Body of pancreas (tissue), 4 donors: ENCODE measurements at places on chromosomes 5 and 9. TPM values are rescaled to one million over a fixed set of nuclear protein-coding genes. Genes with fewer than 3 reads are reported as not detected.

CDH18 gene
- 0.78 TPM for total RNA-seq

ADAMTS16 gene
- 1.8 TPM for total RNA-seq

AMBP gene
- 53.4 TPM for total RNA-seq

GRCh38 chr9:87157366-87158031 lies 210.2 kb upstream of the GAS1 start:
- no peaks in the 10 kb centered on the region for H3K4me1 ChIP-seq
- no peak overlapping the region for H3K27ac ChIP-seq
- no peaks in the 10 kb centered on the region for H3K27me3 ChIP-seq
- no peak for DNase-seq
- no peak overlapping the region for H3K4me3 ChIP-seq

GRCh38 chr5:95162231-95162992 lies 122.5 kb downstream of the MCTP1 start:
- DNase-seq, result no peak
- peaks cover 5% of the 10 kb centered on the region for H3K4me1 ChIP-seq
- no peaks in the 10 kb centered on the region for H3K27me3 ChIP-seq
- no peak overlapping the region for H3K27ac ChIP-seq
- no peaks in the 10 kb centered on the region for H3K36me3 ChIP-seq

DNA sequence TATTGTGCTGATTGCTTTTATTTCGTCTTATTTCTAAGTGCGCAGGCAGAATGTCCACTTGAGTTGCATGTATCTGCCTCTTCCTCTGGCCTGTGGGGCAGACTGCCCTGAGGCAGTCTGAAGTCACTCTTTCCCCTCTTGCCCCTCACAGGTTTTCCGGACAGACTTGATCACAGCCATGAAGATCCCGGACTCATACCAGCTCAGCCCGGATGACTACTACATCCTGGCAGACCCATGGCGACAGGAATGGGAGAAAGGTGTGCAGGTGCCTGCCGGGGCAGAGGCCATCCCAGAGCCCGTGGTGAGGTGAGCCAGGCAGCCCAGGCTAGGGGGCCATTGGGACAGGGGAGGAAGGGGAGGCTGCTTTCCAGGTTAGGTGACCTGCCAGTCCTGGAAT lies 26.4 kb downstream of the JADE2 start:
- no peaks in the 10 kb centered on the region for H3K27me3 ChIP-seq
- no peak for DNase-seq
- no peak overlapping the region for H3K4me3 ChIP-seq
- H3K36me3 ChIP-seq, result peaks cover 4% of the 10 kb centered on the region
- peaks cover 54% of the 10 kb centered on the region for H3K4me1 ChIP-seq

- H3K4me3 ChIP-seq, result no peak overlapping the region
- no peaks in the 10 kb centered on the region for H3K36me3 ChIP-seq
- DNase-seq, result peak; percentile 80
Observed at GRCh38 chr5:149264439-149265067, 7.1 kb upstream of the AFAP1L1 start.

- no peak overlapping the region for H3K27ac ChIP-seq
- H3K4me1 ChIP-seq, result no peaks in the 10 kb centered on the region
- DNase-seq, result no peak
- H3K4me3 ChIP-seq, result no peak overlapping the region
- no peaks in the 10 kb centered on the region for H3K27me3 ChIP-seq
Observed at GRCh38 chr5:42875211-42875610, 63.5 kb upstream of the SELENOP start.

DNA sequence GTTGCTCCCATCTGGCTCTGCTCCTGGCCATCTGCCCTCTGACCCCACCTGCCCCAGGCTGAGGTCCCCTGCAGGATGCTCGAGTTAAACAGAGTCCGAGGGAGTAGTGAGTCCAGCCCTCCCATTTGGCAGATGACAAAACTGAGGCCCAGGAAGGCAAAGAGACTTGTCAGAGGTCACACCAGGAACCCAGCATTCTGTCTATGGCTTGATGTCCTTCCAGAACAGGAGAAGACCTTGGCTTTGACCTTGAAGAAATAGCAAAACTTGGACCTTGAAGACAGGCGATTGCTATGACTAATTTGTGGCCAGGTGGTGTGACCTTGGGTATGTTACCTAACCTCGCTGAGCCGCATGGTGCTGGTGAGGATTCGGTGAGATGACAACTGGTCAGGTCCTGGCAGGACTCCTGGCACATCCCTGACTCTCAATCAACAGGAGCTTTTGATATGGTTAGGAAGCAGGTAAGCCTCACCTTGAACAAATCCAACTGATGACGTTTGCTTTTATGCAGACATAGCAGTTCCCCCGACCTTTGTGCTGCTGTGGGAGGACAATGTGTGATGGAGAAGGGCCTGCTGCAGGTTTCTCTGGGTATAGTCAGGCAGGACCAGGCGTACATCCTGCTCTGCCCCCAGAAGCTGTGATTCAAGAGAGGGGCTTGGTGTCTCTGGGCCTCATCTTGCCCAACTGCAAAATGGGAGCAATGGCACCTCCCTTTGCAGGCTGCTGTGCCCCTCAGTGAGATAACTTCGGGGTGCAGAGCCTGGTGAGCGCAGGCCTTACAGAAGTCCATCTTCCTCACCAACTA lies 198.7 kb downstream of the C9orf50 start:
- peak; percentile 38 for DNase-seq
- no peak overlapping the region for H3K4me3 ChIP-seq
- no peaks in the 10 kb centered on the region for H3K27me3 ChIP-seq
- no peaks in the 10 kb centered on the region for H3K36me3 ChIP-seq
- no peak overlapping the region for H3K27ac ChIP-seq
- H3K4me1 ChIP-seq, result no peaks in the 10 kb centered on the region

- H3K27ac ChIP-seq, result no peak overlapping the region
- no peak for DNase-seq
- H3K36me3 ChIP-seq, result no peaks in the 10 kb centered on the region
- H3K4me1 ChIP-seq, result no peaks in the 10 kb centered on the region
Observed at GRCh38 chr5:78819166-78819565, 165.9 kb downstream of the ARSB start.

DNA sequence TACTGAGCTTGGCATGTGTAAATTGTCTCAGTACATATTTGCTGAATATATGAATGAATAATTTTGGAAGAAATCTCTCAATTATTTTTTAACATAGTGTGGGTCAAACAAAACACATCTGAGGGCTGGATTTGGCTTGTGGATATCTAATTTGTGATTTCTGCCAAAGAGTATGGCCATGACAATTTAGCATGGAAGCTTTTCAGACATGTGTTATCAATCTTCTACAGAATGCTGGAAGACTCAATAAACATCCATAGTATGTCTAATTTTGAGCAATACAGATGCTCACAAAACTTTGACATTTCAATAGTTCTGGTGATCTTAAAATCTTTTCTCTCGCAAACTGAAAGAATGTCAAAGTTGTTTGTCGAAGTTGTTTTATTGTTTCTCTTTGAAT lies 214.1 kb upstream of the ANKH start:
- H3K27me3 ChIP-seq, result no peaks in the 10 kb centered on the region
- H3K27ac ChIP-seq, result no peak overlapping the region
- no peaks in the 10 kb centered on the region for H3K4me1 ChIP-seq
- H3K36me3 ChIP-seq, result no peaks in the 10 kb centered on the region
- no peak for DNase-seq

DNA sequence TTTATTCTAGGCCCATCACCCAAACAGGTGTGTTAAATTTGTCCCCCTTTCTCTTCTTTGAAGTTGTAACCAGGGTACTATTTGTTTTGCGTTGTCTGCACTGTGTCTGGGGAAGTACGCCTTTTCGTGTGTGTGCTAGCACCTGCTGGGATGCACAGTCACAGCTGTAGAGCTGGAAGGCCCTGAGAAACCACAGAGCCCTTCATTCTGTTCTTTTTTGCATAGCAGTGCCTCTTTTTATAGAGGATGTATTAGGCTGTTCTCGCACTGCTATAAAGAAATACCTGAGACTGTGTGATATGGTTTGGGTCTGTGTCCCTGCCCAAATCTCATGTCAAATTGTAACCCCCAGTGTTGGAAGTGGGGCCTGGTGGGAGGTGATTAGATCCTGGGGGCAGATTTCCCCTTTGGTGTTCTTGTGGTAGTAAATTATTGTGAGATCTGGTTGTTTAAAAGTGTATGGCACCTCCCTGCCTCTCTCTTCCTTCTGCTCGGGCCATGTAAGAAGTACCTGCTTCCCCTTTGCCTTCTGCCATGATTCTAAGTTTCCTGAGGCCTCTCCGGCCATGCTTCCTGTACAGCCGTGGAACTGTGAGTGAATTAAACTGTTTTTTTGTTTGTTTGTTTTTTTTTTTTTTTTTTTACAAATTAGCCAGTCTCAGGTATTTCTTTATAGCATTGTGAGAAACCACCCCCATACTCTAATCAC lies 14.0 kb downstream of the SEC61B start:
- no peak for DNase-seq

DNA sequence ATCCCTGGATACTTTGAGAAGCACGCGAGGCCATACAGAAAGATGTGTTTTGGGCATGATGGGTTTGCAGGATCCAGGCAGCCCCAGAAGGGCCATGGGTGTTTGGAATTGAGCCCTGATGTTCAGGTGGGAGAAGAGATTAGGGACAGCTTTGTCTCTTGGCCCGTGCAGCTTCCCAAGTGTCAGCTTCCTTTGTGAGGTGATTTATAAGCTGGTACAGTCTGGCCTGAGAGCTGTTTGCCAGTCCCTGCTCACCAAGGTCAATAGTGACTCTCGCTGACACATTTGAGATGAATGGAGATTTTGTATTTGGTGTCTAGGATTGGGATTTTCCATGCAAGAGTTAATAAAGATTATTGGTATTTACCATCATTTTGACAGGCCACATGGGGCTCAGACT lies 165.9 kb downstream of the ICE1 start:
- no peak for DNase-seq
- no peaks in the 10 kb centered on the region for H3K4me1 ChIP-seq
- H3K4me3 ChIP-seq, result no peak overlapping the region
- no peaks in the 10 kb centered on the region for H3K36me3 ChIP-seq
